ENCODE measurements at places on chromosomes 11 and 22.

DNA sequence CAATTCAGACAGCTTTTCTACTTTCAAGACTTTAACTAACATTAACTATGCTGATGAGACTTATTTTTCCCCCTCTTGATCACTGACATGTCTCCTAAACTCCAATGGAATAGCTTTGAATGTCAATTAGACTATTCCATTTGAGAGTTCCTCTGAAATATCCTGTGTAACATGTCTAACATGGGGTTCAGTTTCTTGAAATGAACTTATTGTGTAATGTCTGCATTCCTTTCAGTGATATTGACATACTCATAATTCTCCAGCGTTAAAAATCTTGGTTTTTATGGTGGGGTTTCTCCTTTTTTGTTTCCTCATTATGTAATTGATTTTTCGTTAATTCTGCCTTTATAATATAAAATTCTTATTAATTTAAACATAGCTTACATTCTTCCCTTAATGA is 37.7 kb upstream of the SPTBN2 start:
- no peak for DNase-seq

DNA sequence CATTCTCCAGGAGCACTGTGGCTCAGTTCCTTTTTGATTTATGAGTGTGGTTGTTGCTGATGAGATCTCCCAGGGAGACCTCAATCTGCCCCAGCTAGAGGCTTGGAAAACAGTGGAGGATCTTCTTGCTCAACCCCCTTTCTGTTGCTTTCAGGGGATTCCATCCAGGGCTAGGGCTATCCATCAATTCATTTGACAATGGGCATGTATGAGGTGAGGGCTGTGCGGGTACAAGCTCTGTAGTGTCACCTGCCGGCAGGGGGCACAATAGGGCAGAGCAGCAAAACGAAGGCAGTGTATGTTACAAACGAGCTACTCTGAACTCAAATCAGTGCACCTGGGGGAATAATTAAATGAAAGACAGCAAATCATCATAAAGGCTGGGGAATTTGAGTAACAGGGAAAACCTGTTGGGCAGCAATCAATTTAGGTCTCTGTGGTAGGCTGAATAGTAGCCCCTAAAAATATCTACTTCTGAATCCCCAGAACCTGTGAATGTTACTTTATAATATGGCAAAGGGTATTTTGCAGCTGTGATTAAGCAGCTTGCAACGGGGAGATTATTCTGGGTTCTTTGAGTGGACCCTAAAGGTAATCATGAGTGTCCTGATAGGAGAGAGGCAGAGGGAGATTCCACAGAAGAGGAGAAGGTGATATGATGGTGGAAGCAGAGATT is 170.3 kb upstream of the ZBED5 start:
- DNase-seq, result peak; percentile 86

DNA sequence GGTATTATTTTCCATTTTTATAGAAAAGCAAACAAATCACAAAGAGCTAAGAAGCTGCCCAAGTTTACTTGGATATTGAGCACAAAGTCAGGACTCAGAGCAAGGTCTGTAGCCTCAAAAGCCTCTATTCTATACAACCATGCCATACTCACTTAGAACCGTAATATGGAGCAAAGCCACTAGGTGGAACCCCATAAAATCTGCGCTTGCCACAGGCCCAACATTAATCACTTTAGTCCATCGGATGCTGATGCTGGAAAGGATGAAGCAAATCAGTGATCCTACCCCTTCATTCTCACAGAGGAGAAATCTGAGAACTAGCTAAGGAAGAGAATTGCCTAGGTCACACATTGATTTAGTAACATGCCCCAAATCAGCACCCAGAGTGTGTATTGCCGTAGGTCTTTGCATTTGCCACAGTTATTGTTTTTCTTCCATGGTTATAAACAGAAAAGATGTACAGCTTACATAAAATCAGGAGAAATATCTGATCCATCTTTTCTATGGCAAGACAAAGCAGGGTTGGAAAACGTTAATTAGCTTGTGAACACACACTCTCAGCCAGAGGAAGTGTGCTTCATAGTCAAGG is 56.7 kb upstream of the RAB38 start:
- DNase-seq, result no peak

- no peak for DNase-seq
Observed at GRCh38 chr22:44721213-44721612, 19.2 kb downstream of the PRR5 start.

- no peak for DNase-seq
Observed at GRCh38 chr11:10561947-10562346, 6.5 kb downstream of the LYVE1 start.

DNA sequence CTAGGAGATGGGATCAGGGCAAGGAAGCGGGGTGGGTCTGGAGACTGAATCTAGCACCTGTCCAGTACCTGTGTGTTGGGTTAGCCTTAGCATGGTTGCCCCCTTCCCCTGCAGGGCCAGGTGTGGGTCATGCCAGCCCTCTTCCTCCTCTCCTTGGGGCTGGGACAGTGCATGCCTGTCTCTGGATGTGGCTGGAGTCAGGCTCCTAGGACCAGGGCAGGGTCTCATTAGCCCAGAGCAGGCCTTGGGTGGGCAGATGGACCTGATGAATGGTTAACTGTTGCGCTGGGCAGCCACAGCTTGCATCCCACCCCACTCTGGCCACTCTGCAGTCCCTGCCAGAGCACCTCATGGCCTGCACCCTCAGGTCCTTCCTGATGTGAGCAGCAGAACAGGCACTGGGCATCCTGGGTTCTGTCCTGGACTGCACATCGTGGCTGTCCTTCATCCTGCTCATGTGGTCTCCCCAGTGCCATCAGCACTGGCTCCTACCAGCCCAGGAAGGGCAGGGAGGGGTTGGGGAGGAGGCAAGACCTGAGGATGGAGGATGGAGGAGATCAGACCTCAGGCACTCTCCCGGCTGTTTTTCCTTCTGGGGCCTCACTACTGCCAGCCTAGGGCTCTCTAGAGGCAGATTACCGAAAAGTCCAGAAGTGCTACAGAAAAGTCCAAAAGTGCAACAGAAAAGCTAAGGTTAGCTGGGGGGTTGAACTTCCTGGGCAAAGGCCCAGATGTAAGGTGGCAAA is 12.8 kb upstream of the CHRM1 start:
- DNase-seq, result no peak

DNA sequence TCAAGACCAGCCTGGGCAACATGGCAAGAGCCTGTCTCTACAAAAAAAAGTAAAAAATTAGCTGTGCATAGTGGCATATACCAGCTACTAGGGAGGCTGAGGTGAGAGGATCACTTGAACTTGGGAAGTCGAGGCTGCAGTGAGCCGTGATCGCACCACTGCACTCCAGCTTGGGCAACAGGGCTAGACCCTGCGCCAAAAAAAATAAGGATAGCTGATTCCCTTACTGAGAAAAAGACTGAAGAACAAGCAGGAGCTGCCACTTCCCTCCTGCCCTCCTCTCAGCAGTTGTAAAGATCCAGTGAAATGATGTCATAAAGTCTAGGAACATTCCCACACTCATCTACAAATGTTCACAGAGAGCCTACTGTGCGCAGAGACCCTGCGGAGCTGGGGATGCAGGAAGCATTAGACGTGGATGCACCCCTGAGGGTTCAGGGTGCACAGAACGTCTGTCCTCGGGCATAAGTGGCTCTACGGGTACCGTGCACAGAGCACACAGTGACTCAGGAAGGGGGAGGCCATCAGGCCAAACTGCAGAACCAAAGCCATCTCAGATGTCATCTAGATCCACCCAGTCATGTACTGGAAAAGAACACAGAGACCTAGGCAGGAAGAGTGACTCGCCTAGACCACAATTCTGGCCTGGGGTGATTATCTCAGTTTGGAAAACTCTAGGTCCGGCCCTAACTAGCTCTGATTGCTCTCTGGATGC is 11.7 kb downstream of the SEC14L2 start:
- no peak for DNase-seq

DNA sequence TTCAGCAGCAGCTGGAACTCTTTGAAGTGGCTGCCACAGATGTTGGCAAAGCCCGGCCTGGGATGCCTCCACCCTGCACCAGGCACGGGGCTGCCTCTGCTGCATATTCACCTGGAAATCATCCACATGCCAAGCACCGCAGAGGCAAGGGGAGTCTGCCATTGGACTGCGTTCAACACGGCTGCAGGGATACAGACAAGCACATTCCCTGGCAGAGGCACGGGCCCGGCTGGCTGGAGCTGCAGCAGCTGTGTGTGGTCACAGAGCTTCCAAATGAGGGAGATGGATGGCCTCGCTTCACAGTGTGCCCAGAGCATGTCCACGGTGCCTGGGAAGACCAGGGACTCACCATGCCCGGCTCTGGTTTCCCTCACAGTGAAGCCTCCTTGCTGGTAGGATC is 1378.9 kb downstream of the TBC1D22A start:
- DNase-seq, result no peak

- DNase-seq, result no peak
Observed at GRCh38 chr11:31874631-31875191, 63.6 kb upstream of the PAX6 start.

DNA sequence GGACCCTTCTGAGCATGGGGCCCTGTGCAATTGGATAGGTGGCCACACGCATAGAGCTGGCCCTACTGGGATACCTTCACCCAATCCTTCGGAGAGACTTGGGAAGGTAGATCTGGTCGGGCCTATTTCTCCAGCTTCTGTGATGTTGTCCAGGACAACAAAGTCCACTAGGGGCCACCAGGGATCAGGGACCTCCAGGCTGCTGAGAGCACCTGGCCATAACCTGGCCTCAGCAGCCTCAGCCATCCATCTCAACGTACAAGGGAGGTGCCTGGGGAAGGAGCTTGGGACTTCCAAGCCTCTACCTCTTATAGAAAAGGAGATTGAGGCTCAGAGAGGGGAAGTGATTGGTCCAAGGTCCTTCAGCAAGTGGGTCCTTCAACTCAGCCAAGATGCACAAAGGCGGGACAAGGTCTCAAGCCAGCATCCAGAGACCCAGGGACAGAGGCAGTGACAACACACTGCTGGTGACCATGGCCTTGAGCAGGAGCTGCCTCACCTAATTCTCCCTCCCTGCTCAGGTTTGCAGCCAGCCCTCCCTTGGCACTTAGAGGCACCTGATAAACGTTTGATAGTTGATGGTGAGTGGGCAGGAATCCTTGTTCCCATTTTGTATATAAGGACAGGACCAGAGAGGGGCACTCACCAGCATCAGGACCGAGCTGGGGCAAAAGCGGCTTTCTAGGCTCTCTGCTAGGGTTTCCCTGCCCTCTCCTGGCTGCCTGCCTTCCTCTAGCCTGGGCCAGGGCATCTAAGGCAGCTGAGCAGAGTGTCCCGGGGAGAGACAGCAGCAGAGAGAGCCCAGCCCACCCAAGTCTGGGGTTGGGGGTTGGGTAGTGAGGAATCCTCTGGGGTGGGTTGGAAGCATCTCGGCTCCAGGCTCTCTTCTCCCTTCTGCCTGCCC is 4.5 kb downstream of the RAC2 start:
- peak; percentile 60 for DNase-seq

DNA sequence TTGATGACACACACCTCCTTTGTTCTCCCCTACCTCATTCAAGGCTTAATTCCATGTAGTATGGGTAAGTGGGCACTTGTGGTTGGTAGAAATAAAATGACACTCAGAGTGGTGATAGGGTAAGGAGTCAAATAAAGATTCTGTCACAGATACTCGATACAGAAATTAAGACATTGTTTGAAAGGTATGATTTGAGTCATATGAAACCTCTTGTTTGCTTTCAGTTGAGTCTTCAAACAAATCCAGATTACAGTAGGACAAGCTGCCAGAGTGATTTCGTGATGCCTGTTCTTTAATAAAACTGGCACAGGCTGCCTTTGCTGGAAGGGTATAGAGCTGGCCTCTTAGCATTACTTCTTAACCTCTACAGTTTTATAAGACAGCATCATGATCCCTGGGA is 182.4 kb downstream of the SPON1 start:
- DNase-seq, result no peak

DNA sequence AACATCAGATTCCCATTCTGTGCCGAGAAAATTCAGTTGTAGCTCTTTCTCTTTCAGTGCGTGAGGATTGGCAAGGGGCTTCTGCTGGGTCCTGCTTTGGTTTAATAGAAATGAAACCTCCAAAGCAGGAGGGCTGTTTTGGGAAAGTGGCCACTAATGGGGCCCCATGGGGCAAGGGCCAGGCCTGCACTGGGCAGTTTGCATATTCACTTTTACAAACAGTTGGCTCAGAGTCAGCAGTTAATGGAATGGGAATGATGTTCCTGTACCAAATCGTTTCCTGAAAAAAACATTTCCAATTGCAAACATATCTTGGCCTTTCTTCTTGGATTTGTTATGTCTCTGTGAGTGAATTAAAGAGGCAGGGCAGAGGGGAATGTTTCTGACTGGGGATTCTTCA is 92.1 kb downstream of the PARVA start:
- no peak for DNase-seq

DNA sequence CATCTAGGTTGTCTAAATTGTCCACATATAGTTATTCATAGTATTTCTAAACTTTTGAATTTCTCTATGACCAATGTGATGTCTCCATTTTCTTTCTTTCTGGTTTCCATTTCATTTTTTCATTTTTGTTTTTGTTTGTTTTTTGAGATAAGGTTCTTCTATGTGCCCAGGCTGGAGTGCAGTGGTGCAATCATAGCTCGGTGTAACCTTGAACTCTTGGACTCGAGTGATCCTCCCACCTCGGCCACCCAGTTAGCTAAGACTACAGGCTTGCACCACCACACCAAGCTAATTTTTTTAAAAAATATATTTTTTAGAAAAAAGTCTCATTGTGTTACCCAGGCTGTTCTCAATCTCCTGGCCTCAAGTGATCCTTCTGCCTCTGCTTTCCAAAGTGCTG is 8.2 kb downstream of the GSTT4 start:
- DNase-seq, result no peak

DNA sequence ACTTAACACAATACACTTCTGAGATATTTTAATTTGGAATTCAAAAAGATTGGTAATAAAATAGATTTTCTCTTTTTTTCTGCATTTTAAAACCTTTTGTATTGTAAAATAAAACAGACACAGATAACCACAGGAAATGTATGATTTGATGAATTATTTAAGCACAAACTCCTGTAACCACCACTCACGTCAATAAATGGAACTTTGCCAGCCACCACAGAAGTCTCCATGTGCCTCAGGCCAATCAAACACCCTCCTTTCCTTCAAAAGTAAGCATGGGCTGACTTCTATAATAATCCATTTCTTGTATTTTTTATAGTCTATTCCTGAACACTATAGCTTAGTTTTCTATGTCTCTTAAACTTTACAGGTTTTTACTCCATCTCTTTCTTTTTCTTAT is 721.7 kb downstream of the DLG2 start:
- DNase-seq, result no peak

DNA sequence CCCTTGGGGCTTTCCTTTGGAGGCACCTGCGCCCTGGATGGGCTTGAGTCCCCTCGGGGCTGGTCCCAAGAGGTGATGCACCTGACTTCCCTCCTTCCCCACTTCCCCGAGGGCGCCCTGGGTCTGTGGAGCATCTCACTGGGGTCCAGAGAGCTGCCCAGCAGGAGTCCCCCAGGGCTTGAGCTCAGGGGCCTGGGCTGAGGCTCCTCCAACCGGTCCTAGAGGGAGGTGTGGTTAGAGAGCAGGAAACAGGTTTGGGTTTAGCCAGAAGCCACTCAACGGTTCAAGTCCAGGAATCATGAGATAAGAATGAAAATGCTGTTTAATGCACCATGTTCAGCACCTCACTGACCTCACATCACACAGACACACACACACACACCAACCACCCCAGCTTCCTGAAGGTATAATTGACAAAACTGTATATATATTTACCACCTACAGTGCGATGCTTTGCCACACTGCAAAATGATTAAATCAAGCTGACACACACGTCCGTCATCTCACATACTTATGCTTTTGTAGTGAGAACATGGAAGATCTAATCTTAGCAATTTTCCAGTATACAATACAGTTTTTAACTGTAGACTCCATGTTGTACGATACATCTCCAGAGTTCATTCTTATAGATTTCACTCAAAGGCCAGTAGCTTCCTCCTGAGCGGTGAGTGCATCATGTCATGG is 628 bp upstream of the IGLL1 start:
- no peak for DNase-seq

GRCh38 chr11:102598272-102598671 is 26.9 kb downstream of the MMP20 start:
- no peak for DNase-seq
